ENCODE measurements at places on chromosomes 4 and X.

- DNase-seq = no peak
Measured at GRCh38 chr4:175308236-175308635, 390.1 kb downstream of the ADAM29 start.

GRCh38 chrX:136453771-136454170, 34.0 kb upstream of the BRS3 start:
- no peak for DNase-seq

- no peak for DNase-seq
Measured at GRCh38 chr4:148944839-148945219, 502.6 kb upstream of the NR3C2 start.

- DNase-seq = no peak
Measured at GRCh38 chr4:138938366-138938690, 77.3 kb upstream of the NOCT start.

GRCh38 chr4:77443941-77444340, 161.7 kb upstream of the CXCL13 start:
- DNase-seq = no peak

DNA sequence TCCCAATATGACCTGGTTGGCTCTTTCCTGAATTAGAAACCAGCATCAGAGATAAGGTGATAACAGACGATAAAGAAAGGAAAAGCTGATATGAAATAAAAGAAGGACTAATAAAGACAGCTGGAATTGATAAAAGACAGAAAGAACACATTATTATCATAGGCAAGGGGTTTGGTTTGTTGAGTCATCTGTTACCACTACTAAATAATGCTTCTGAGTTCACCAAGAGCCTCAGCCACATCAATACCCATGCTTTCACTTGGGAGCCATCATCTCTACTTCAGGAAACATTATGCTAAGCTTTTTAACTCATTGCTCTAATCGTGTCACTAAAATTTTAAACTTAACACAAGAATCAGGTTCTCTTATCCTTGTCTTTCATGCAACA, 27.6 kb downstream of the ANXA5 start:
- DNase-seq = no peak

GRCh38 chr4:86855572-86855971, 6.4 kb upstream of the SLC10A6 start:
- DNase-seq = no peak

DNA sequence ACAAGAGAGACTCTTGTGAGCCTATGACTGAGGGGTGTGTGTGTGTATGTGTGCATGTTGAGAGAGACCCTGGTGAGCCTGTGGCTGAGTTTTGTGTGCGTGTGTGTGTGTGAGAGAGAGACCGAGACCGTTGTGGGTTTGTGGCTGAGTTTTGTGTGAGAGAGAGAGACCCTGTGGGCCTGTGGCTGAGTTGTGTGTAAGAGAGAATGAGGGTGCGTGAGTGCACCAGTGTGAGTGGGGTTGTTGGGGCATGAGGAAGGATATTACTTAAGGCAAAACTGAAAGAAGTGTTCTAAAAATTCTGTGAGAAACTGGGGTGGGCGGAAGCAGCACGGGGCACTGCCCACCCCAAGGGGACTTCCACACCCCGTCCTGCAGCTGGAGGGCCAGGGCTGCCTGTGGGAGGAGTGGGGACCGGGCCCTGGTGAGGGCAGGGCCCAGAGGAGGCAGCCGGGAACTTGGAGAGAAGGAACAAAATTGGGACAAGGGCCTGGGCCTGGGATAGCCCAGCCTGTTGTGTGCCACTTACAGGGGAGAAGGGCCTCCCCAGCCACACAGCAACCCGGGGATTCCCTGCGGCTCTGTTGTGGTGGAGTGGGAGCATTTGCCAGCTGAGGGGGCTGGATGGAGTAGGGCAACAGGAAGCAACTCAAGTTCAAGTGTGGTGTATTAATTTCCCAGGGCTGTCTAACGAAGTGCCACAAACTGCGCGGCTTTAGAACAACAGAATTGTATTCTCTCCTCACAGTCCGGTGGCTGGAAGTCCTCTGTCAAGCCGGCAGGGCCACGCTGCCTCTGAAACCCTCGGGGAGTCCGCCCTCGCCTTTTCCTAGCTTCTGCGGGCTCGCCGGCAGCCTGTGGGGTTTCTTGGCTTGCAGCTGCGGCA, 22.1 kb downstream of the TMEM131L start:
- DNase-seq = peak; percentile 75

- no peak for DNase-seq
Measured at GRCh38 chrX:130726661-130727060, 176.3 kb downstream of the ENOX2 start.
